RWPE2 (cell line): ENCODE measurements at places on chromosomes 11 and 22.
A peak's percentile ranks its signal among the peaks of the same experiment; 100 is the strongest.

DNA sequence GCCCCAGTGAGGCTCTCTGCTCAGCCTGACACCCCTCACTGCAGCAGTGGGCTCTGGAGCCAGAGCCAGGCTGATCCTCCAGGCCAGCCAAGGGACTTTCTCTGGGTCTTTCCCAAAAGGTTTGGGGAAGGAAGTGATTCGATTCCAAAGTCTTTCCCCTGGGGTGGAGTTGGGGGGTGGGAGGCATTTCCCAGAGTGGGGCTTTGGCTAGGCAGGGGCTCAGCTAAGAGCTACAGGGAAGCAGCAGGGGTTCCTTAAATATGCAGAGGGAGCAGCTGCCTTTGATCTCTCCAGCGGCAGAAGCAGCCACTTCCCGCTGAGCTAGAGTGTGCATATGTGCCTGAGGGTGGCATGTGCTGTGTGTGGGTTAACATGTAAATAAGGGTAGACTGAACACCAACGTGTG lies 192.9 kb downstream of the INSC start:
- DNase-seq: no peak

GRCh38 chr11:128524172-128524571 lies 63.2 kb downstream of the ETS1 start:
- DNase-seq: no peak

- no peak for DNase-seq
Observed at GRCh38 chr22:27581688-27582087, 219.9 kb downstream of the MN1 start.

- DNase-seq: no peak
Observed at GRCh38 chr22:36662981-36663380, 40.6 kb downstream of the CACNG2 start.

GRCh38 chr22:30460147-30460546 lies 11.7 kb downstream of the SEC14L3 start:
- no peak for DNase-seq

DNA sequence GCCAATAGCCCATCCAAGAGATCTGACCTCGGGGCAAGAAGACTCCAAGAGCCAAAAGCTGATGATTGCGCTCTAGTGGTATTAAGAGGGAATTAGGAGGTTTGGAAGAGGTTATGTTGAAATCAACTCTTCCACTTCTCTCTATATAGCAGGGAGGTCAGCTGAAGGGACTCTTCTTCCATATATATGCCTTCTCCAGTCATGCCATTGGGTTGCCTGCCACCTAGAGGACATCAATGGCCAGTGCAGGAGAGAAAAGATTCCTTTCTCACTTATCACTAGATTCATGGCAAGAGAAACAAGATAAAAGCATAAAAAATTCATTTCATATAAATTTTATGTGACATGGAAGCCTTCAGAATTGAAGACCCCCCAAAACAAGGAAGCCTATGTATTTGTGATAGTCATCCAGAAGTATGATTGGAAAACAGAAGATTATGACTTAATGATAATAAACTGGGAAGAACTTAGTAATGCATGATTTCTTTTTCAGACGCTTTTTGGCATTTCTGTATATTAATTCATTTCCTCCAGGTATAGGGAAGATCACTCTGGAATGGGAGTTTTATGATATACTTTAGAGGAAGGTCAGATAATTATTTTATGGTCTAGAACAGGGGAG lies 435.1 kb upstream of the DDI1 start:
- DNase-seq: no peak

GRCh38 chr11:69242266-69242920 lies 51.6 kb upstream of the MYEOV start:
- DNase-seq: no peak

DNA sequence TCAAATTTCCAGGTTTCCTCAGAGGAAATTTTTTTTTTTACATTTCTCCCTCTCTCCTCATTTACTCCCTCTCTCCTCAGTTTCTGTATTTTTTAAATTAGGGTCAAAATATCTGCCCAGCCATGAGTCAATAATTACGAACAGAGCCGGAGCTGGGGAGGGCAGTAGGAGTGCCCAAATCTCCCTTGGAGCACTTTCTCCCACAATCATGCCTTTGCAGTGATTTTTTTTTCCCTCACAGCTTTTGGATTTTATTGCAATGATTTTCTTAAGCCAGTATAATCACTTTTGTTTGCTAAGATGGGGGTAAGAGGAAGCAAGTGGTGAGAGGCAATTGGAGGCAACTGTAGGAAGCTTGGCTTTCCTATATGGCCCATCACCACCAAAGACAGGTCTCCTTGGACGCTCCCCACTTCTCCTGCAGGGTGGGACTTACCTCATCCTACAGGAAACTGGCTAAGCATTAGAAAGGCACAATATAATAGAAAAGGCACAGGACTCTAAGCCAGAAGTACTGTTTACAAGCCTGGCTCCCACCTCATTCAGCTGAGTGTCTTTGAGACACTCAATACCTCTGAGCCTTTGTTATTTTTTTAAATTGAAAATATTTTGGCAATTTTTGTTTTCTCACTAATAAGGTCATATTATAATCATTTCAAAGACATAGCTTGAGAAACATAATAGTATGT lies 192.6 kb upstream of the PITPNB start:
- no peak for DNase-seq

- DNase-seq: no peak
Observed at GRCh38 chr11:59292611-59293010, 66.1 kb upstream of the OR5AN1 start.

DNA sequence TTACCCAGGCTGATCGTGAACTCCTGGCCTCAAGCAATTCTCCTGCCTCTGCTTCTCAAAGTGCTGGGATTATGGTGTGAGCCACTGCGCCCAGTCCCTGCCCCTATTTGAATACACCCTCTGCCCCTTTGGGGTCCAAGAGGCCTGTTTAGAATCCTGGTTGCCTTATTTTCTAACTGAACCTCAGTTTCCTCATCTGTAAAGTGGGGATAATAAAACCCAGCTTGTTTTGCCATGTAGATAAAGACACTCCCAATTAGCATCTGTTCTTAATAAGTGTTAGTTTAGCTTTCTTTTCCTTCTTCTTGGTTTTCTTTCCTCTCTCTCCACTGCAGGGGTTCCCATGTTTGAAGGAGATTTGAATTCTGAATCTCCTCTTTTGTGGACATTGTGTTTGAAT lies 4.8 kb downstream of the MIAT start:
- DNase-seq: no peak

GRCh38 chr11:118742304-118742703 lies 48.7 kb downstream of the DDX6 start:
- DNase-seq: no peak

DNA sequence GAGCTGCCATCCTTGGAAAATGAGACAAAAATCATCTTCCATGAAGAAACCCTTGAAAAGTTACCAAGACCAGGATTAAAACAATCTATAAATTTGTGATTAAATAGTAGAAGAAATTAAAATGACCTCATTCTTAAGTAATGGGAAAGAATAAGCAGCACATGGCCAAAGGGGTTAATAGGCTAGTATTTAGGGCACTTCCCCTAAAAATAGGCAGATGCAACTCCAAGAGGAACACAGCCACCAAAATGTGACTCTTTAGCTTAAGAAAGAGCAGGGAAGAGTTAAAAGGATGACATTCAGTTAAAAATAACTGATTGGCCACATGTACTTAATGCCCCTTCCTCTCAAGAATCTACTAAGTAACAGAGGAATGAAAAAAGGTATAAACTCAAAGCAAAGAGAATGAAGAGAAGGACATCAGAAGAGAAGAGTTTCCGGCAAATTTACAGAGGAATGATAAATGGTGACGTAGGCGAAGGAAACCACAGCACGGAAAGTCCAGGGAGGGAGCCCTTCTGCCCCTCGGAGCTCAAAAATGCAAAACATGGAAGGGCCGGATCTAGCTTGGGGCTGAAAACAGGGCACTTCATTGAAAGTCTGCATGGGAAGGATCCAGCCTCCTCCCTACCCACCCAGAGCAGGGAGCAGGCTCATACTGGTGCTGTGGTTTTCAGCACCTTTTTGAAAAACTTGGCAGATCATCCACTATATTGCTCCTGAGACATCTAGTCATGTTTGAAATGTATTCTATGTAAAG lies 17.8 kb downstream of the SCUBE2 start:
- no peak for DNase-seq

- DNase-seq: no peak
Observed at GRCh38 chr11:15342163-15342562, 227.4 kb downstream of the INSC start.

GRCh38 chr11:64569300-64569970 lies 21.6 kb upstream of the SLC22A12 start:
- peak; percentile 22 for DNase-seq

GRCh38 chr22:38943201-38943600 lies 14.2 kb upstream of the APOBEC3A start:
- DNase-seq: no peak

DNA sequence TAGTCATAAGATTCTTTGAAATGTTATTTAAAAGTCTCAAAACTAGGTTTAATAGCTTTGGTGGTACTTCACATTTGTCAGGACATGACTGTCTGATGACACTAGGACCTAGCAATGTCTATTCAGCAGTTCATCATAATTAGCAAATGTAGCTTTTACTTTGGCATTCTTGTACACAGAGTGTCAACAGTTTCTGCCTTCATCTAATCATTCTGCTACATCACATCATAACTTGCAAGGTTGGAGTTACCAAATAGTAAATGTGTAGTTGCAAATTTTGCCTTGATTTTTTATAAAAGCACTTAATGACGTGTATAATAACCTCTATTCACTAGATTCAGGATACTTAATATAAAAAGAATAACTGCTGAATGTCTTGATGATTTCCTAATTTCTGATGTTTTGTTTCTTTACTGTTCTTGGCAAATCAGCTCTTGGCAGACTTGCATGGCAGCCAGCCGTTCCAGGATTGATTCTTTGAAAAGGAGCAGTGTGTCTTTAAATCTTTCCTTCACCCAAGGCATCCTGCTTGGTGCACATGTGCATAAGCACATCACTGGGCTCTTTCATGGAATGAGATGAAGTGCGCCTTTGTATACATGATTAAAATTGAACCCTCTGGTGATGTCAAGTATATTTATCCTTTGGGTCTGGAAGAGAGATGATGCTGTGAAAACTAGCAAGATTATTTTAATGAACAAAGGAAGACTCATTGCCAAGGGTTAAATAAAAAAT lies 12.2 kb downstream of the FBXO7 start:
- DNase-seq: no peak

DNA sequence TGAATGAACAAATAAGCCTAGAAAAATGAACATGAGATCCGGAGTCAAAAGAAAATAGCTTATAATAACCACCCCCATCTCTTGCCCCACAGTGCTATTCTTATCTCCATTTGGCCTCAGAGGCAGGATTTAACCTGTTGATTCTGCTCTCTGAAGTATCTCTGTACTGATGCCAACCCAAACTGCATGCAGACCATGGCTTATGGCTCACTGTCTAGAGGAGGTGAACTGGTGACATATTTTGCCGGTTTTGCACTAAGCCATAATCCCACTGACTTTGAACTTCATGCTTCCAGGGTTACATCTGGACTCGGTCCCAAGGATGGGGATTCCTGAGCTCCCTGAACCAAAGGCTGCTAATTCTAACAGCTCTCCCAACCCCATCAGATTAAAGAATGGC lies 397.1 kb downstream of the TENM4 start:
- no peak for DNase-seq

GRCh38 chr11:78961937-78962701 lies 387.5 kb upstream of the NARS2 start:
- no peak for DNase-seq

GRCh38 chr11:130219148-130219547 lies 59.6 kb downstream of the ST14 start:
- peak; percentile 31 for DNase-seq

GRCh38 chr11:8080674-8081590 lies at the start of gene TUB:
TUB (plus strand) TSS chr11:8081211; CDS start chr11:8081511, 300 bp downstream.
- DNase-seq: no peak

DNA sequence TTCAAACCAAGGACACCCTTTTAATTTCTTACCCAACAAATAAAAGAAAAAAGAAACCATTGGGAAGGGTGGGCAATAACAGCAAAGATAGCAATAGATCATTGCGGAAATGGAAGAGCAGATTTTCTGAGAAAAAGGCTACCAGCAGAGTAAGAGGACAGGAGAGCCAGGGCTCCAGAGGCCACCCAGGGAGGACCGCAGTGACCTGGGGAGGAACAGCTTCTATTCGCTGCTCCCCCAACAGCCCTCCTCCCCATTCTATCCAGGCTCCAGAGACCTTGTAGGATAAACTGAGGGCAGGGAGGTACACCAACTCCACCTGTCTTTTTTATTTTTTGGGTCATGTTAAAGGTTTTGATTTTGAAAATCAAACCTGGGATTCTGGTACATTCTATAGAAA lies 59.8 kb downstream of the SYN3 start:
- no peak for DNase-seq

DNA sequence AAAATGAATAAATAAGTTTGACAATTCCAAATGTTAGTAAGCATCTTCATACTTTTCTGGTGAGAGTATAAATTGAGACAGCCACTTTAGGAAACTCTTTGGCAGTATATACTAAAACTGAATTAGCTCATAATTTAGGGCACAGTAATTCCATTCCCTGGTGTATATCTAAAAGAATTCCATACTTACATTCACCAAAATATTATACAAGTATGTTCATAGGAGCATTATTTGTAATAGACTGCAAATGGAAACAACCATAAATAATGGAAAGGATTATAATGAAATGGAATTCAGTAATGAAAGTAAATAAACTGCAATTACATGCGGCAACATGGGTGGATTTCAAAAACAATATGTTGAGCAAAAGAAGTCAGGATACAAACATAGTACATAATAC lies 315.8 kb upstream of the LRRC4C start:
- DNase-seq: no peak

DNA sequence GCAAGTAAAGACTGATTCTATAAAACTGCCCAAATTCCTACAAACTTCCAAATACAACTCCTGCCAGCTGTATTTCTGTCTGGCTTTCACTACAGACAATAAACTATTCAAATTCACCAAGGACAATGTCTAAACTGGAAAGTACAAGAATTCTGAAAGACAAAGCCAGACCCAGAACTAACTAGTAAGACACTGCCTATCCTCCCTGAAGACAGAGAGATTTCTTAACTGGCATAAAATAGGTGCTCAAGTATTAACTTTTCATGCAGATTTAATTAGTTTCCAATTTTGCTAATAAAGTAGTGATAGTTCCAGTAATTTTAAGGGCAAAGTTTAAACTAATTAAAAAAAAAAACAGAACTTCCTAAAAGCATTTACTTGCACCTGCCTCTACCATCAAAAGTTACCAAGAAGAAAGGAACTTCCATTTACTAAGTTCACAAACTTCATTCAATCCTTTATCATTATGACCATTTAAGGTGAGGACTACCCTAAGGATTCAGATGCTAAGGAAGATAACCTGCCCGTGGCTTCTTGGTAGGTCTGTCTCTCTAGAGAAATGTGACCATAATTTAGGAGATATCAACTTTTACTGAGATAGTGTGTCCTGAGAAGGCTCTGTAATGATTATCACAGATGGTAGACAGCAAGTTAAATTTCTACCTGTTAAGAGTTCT lies 45.2 kb downstream of the CELF1 start:
- no peak for DNase-seq

GRCh38 chr11:27203077-27203647 lies 159.9 kb downstream of the CCDC34 start:
- DNase-seq: no peak

- no peak for DNase-seq
Observed at GRCh38 chr11:100719809-100720221, 32.7 kb downstream of the ARHGAP42 start.
